ENCODE measurements at places on chromosomes 16 and 17.

DNA sequence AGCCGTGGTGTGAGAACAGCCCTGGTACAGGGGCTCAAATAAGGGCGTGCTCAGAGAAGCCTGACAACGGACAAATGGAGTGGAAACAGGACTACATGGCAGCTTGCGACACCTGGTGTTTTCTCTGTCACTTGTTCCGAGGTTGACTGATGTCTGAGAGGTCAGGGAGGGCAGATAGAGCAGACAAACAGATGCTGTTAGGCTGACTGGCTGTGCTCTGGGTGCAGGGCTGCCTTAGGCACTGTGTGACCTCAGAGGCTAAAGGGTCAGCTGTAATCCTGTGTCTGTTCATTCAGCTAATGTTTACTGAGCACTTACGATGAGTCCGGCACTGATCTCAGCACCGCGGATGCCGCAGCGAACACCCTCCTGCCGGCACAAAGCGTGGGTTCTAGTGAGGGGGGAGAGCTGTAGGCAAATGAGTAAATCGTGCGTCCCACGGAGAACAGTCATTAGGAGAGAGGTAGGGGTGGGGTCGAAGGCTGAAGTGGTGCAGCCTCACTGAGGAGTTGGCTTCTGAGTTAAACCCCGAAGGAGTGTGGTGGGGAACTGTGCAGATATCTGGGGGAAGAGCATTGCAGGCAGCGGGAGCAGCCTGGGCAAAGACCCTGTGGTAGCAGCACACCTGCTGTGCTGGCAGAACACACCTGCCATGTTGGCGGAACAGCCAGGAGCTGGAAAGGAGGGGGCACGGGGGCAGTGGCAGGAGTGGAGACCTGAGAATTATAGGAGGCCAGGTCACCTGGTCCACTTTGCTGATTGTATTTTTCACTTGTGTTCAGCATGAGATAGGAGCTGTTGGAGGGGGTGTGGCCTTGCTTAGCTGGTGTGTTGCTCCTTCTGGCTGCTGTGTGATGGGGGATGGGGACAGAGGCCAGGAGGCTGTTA lies 35.0 kb downstream of the GPT2 start:
- no peak for DNase-seq

DNA sequence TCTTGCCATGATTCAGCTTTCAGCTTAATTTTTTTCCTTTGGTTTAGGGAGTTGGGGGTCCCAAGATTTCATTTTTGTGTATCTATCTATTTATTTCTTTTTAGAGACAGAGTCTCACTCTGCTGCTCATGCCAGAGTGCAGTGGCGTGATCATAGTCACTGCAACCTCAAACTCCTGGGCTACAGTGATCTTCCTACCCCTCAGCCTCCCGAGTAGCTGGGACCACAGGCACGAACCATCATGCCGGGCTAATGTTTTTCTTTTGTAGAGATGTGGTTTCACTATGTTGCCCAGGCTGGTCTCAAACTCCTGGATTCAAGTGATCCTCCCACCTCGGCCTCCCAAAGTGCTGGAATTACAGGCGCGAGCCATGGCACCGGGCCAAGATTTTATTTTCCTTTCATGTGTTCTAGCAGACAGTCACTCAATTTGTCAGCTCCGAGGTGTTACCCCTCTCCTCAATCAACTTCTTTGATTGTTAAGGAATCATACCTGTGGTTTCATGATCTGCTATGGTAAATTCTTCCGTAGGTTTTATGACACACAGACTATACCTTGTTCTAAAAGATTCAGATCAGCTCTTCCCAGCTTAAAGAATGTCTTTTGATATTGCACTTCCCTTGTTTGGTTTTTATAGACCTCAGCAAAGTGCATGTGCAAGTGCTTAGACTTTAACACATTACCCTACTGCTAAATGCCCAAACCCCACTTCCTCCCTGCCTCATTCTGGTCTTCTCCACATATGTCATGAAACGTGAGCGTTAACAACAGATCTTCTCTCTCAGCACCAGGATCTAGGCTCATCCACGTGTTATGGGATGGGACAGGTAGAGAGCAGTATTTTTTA lies 13.0 kb downstream of the UNC45B start:
- DNase-seq: no peak

DNA sequence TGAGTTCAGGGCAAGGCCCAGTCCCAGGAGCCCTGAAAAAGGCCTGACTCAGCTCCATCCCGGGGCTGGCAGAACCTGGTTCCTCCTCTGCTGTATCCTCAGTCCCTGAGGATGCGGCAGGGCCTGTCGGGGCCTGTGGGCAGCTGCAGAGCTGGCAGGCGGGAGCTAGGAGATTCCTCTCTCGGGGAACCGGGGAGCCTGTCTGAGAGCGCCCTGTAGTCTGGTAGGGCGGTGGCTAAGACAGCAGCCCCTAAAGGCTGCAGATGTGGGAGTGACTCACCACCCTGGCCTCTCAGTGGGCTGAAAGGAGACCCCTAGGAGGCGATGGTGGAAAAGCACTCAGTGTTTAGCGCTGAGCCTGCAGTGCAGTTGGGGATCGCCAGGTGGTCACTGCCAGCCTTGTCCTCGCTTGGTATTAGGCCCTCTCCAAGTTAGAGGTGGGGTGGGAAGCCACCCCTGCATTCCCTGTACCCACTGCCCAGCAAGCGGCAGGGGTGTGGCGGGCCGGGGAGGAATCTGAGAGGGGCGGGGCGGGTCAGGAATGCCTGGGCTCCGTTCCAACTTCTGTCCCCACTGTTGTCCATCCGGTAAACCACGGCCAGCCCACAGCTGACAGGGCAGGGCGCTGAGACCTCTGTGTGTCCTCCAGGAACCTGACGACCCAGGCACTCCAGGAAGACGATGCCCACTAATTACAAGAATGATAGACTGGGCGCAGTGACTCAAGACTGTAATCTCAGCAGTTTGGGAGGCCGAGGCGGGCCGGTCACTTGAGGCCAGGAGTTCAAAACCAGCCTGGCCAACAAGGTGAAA lies 29.5 kb upstream of the CDH1 start:
- peak; percentile 36 for DNase-seq

DNA sequence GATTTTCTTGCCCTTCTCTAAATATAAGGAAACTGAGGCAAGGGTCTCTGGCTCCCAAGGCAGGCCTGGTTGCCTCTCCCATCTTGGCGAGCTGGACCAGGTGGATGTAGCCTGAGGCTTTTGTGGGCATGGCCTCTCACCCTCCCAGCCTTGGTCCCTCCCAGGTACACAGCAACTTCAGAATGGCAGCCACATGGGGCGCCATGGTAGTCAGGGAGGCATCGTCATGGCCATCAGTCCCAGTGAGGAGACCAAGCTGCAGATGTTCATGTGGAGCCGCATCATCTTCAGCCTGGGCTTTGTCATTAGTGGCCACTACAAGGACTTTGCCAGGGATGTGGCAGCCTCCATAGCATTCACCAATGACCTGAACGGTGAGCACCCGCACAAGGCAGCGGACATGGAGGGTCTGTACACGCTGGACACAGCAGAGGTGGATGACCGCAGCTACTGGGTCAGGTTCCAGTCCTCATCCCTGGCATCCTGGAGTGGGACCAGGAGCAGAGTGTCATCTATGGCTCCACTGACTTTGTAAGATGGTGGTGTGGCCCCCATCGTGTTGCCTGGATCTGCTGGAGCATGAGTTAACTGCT lies 165.8 kb upstream of the ZNF267 start:
- no peak for DNase-seq

DNA sequence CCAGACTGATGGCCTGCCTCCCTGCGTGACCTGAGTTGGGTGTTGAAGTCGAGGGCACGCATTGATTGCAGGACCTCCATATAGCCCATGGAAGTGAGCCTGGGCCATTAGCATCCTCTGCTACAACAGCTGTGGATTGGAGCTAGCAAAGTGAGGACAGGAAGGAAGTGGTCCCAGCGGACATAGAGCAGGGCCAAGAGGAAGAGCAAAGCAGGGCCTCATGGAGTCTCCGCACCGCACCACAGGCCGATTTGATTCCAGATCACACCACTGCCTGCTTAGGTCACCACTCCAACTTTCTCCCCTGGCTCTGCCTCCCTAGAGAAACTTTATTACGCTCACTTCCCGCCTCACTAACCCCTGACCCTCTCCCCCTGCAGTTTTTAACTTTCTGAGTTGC lies 10.7 kb upstream of the UBTF start:
- no peak for DNase-seq

GRCh38 chr16:89919535-89920406 lies 1.1 kb downstream of the MC1R start:
- DNase-seq: no peak

DNA sequence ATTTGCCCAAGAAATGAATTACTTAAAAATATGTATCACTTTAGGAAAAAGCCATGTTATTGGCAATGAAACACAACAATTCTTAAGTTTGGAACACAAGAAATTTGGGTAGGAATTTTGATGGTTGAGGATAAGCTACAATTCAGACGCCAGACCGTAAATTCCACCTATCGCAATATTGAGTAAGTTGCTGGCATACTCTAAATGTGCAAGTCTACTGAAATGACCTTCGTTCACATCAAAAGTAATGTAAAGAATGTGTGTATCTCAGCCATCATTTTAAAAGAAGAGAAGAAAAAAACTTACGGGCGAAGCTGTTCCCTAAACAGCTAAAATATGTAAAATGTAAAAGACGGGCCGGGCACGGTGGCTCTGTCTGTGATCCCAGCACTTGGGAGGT lies 33.4 kb downstream of the UBE2G1 start:
- DNase-seq: no peak

GRCh38 chr17:58307468-58308172 lies 21.0 kb downstream of the TSPOAP1 start:
- no peak for DNase-seq

DNA sequence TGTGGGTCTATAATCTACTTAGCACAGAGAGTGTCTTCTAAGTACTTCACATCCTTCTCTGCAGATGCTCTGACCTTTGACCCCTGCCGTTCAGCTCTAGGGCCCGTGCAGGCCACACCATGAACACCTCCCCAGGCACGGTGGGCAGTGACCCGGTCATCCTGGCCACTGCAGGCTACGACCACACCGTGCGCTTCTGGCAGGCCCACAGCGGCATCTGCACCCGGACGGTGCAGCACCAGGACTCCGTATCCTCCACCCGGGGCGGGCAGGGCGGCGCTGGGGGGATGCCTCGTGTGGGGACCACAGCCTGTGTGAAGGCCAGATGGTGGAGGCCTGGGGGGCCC lies 686 bp downstream of the MLST8 start:
- no peak for DNase-seq

Measured in smooth muscle cell of the brain vasculature (primary cell).